ENCODE measurements at places on chromosomes 6 and 20.

DNA sequence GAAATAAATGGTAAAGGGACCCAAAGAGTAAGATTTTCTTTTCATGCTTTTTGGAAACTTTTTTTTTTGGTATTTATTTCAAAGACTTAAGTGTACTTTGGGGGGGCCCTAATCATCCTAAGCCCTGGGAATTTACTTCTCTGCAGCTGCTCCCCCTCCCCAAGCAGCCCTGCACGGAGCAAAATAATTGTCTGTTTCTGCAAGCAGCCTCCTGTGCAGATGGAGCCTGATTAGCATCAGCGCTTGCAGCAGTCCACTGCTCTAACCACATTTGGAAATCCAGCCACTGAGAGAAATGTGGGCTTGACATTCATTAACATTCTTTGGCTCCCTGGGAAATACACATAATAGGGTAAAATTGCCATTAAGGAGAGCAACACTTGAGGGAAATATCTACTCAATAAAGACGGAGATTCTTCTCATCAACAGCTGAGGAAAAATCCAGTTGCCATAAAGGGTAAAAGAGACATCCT is 309.2 kb upstream of the MAP3K7 start:
- DNase-seq: no peak

GRCh38 chr6:104123227-104123626 is 736.5 kb downstream of the HACE1 start:
- no peak for DNase-seq

DNA sequence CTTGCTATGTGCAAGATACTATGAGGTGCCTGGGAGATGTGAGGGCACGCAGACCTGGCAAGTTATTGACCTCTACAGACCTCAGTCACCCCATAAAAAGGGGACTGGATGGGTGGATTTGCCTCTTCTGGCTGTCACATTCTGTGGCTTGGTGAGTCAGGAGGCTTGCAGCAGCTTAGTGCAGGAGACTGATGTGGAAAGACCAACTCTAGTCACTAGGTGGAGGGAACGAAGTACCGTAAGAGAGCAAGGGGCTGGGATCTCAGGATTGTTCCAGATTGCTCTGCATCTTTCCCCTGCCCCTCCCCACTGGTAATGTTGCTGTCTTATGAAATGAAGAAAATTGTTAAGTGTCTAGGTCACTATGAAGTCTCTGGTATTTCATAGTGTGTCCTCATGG is 3.3 kb downstream of the MAPRE1 start:
- DNase-seq: peak; percentile 74

- DNase-seq: no peak
Observed at GRCh38 chr6:51120016-51120415, 301.3 kb downstream of the TFAP2B start.

- no peak for DNase-seq
Observed at GRCh38 chr20:46261456-46262253, 46.6 kb downstream of the CDH22 start.

- no peak for DNase-seq
Observed at GRCh38 chr6:69976591-69977090, 110.3 kb downstream of the COL19A1 start.

DNA sequence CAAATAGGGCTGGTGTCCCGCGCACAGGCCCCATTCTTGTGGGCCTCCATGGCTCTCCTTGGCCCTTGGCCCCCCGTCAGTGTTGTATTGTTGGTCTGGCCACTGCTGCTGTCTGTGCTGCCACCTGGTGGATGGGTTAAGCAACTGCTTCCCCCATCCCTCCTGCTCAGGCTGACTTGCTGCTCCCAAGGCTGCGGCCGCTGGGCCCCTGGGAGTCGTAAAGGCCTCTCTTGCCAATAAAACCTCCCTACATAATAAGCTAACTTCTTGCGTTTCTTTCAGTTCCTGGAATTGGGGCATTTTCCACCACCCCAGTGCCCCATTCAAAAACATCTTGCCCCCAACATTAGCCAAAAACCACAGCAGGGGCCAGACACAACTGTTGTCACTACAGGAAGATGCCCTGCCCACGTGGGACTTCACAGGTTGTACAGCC is 27.1 kb downstream of the CD83 start:
- DNase-seq: peak; percentile 22

All from HS-5 (cell line).